ENCODE measurements at places on chromosomes 11 and 22.
A peak's percentile ranks its signal among the peaks of the same experiment; 100 is the strongest.

- DNase-seq: no peak
Observed at GRCh38 chr22:31628969-31629708, 32.9 kb downstream of the PISD start.

DNA sequence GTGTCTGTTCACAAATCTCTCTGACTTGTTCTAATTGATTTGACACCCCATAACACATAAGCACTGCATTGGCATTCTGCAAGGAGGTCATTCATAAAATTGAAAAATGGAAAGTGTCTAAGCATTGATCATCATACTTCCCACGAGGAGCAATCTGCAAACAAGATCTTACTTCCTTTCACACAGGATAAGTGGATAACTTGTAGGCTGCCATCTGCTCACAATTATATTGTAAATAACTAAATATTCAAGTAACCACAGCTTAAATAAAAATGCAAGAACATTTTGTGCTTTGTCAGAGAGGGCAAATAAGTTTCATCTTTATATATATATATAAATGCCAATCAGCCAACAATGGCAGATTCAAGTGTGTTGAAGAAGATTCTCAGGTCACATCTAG, 264.8 kb upstream of the ZC3H12C start:
- no peak for DNase-seq

DNA sequence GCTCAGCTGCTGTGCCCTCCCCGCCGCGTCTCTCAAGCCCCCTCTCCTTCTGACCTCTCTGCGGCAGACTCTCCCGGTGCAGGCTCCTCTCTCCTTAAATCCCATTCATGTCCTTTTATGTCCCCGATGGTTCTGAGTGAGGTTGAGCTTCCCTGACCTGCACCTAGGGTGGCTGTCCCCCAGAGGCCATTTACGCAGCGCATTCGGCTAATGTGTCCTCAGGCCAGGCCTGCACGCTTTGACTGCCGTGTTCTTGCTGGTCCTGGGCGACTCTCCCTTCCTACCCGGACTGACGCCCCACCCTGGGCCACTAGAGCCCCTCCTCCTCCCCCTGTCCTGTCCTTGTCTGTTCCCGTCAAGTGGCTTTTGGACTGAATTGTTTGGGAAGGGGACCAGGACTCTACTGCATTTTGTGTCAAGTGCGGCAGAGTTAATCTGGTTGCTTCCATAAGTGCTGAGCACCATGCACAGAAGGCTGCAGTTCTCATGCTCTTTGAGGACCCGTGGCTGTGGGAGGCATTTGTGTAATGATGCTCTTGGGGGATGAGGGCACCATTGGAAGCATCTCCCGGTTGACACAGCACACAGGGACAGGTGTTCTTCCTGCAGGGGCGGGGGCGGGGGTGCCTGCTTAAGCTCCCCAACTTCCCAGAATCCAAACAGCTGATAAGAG, 37.1 kb downstream of the IGHMBP2 start:
- DNase-seq: peak; percentile 20

DNA sequence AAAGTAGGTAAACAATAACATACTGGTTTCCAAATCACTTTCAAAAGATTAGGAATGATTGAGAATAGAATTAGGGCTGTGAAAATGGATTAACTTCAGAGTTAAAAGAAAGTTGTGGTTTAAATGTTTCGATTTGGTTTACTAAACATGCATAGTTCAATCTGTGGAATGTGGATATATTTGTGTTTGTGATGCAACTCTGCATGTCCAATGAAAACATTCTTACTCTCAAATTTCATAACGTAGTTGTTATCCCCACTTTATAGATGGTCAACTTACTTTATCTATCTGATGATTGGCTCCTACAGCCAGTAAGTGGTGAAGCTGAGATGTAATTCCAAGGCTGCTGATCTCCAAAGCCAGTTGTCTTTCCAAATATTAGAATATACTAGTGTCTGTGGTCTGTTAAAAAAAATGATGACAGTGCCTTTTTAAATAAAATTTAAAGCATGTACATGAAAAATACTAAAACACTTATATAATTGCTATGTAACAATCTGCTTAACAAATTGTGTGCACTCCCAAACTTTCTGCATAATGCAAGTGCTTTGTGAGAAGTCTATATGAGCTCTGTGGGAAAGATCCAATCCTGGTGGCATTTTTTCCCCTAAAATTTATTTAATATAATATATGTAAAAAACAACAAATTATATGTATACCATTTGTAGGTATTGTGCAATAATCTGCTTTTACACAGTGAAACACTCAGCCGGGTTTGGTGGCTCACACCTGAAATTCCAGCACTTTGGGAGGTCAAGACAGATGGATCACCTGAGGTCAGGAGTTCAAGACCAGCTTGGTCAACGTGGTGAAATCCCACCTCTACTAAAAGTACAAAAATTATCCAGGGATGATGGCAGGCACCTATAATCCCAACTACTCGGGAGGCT, 9.7 kb upstream of the SIK3 start:
- no peak for DNase-seq

GRCh38 chr11:73345481-73346160, 30.6 kb upstream of the RELT start:
- DNase-seq: no peak

GRCh38 chr11:14725150-14725549, 81.5 kb downstream of the PDE3B start:
- no peak for DNase-seq

- peak; percentile 98 for DNase-seq
Observed at GRCh38 chr22:22508274-22509176, at the start of gene ZNF280B. ZNF280B (minus strand) TSS chr22:22508742; CDS start chr22:22489398, 19,344 bp downstream.

DNA sequence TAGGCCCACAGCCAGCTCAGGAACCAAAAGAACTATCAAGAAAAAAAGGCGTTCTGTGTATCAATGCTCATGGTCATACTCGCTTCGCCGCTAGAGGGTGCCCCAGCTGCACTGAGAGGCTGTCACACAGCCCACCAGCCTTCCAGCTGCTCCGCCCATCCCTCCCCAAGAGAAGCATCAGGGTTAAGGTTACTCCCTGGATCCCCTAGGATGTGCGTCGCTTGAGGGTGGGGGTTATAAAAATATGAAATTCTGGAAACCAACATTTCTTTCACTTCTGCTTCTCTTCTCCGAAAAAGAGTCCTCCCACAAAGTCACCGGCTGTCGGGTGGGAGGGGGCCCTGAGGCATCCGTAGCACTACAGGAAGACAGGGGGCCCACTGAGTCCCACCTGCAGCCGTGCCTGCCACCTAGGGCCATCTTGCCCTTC, 1.7 kb downstream of the CBX6 start:
- peak; percentile 80 for DNase-seq

- no peak for DNase-seq
Observed at GRCh38 chr22:38704654-38705234, 1.0 kb upstream of the GTPBP1 start.

GRCh38 chr11:45593992-45594391, 71.4 kb downstream of the CHST1 start:
- no peak for DNase-seq

- DNase-seq: no peak
Observed at GRCh38 chr11:112221274-112221835, 4.9 kb upstream of the PTS start.

GRCh38 chr11:68146010-68146540, 24.9 kb upstream of the CHKA start:
- no peak for DNase-seq

DNA sequence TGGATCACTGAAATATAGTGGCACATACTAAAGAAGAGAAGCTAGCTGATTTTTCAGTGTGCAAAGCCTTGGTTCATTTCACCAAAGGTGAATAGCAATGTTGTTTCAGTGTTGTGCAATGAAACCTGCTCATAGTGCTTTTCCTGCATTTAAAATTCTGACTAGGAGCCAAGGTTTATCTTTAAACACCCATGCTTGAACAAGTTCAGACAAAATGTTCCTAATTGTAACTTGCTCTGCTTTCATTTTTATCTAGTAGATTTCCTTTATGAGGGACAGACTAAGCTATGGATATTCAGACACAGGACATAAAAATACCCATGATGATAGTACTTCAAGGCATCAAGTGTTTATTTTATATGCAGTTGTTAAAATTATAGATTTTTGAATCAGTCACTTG, 47.7 kb downstream of the BBOX1 start:
- DNase-seq: no peak

DNA sequence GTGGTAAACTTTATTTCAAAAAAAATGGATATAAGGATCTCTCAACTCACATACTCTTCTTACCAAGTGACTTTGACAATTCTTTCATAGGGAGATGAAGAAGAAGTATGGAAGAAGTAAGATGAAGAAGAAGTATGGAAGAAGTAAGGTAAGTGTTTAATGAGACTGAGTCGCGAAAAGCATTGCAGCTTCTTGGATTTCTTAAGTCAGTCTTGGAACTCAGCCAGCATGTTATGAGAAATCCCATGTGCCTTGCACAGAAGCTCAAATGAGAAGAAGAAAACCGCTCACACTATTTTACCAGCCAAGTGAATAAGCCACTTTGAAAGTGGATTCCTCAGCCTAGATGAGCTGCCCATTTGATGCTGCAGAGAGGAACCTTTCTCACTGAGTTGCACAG, 332.0 kb upstream of the CCDC179 start:
- no peak for DNase-seq

GRCh38 chr22:37007651-37008050, 11.6 kb downstream of the TST start:
- no peak for DNase-seq

DNA sequence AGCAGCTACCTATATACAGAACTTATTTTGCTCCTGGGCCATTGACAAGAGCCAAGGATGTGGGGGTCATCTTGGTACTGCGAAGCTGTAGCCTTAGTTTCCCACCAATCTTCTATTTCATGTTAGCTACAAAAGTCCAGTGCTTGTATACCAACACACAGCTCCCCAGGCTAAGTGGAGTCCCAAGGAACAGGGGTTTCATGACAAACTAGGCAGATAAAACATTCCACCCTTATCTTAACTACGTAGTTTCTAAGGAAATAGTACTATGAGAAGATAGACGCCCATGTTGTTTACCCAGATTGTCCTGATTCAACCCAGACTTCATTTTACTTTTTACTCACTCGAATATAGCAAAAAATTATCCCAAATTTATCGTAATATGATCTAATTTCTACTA, 218.5 kb downstream of the DYNC2H1 start:
- DNase-seq: no peak

DNA sequence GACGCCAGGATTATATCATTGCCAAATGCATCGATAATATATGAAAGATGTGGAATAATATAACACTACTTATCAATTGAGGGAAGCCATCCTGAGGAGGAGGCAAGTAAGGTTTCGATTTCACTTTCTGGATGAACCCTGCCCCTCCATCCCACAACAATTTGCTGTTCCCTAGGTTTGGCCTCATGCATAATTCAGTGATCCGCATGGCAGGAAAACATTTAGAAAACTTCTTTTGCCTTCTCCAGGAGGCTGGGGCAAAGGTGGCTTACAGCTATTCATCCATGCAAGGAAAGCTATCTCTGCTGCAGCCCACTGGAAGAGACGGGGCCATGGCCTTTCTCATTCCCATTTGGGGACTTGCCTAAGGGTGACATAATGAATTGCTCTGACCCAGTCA, 489.4 kb upstream of the CADM1 start:
- no peak for DNase-seq

GRCh38 chr11:113874581-113875233, 665 bp downstream of the USP28 start:
- DNase-seq: no peak

DNA sequence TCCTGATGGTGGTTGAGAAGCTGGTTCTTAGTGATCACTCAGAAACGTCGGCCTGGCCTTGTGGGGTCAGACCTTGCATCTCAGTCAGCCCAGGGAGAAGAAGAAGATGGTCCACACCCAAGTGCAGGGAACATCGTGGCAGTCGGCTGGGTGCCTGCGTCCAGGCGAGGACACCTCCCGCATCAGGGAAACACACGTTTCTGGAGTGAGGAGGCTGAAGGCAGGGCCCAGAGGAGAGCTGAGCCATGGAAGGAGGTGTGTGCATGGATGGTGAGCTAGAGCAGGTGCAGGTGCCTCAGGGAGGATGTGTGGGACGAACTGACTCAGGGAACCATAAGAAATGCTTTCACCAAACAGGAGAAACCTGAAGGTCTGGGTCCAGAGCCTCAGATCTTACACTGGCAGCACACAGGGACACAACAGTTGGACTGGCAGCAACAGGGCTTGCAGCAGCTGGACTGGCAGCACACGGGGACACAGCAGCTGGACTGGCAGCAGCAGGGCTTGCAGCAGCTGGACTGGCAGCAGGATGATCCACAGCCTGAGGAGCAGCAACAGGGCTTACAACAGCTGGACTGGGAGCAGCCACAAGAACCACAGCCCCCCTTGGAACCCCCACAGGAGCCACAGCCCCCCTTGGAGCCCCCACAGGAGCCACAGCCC, 632 bp downstream of the KRTAP5-2 start:
- no peak for DNase-seq

Measured in D341Med (cell line).